ENCODE measurements at places on chromosomes 2 and 18.

DNA sequence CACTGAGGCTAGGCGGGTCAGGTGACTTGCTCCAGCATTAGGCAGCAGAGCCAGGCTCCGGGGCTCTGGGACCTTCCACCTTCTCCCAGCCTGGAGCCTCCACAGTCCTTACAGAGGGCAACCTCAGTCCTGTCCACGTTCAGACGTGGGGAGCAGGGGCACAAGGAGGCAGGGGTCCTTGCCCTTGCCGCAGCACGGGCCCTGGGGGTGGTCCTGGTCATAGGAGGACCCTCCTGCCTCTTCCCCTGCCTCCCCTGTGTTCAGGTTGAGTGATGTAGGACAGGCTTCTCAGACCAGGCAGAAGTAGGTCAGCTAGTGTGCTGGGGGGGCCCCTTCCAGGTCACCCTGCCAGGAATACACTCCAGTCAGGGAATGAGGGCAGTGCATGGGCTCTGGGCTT is 5.4 kb upstream of the ARHGEF4 start:
- no peak for DNase-seq

GRCh38 chr2:216724190-216724589 is 28.8 kb upstream of the IGFBP5 start:
- DNase-seq: no peak

DNA sequence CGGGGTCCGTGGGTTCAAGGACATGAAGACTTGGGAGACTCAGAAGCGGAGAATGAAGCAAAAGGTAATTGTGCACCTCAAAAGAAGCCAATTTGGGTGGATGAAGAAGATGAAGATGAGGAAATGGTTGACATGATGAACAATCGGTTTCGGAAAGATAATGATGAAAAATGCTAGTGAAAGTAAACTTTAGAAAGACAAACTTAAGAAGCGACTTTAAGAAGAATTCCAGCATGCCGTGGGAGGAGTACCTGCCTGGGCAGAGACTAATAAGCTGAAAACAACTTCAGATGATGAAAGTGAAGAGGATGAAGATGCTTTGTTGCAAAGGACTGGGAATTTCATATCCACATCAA is 43.5 kb downstream of the PSTPIP2 start:
- DNase-seq: no peak

- no peak for DNase-seq
Observed at GRCh38 chr2:222641336-222641735, 14.6 kb downstream of the FARSB start.

DNA sequence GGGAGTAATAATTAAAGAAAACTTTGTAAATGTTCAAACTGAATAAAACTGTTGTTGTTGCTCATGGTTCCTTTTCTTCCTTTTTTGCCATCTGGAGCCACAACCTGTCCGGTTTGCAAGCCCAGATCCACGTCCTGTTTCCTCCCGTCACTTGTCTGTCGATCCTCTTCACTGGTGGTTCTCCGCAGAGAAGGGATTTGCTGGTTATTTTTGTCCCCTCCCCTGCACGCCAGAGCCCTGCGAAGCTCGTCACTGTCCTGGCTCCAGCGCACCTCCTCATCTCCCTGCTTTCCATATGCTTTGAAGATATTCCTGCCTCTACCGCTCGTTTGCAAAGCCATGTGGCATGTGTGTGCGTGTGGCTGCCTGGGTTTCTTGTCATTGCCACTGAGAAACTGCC is 461.4 kb downstream of the RNF144A start:
- no peak for DNase-seq

GRCh38 chr2:99776906-99777646 is 287.3 kb upstream of the REV1 start:
- DNase-seq: no peak

DNA sequence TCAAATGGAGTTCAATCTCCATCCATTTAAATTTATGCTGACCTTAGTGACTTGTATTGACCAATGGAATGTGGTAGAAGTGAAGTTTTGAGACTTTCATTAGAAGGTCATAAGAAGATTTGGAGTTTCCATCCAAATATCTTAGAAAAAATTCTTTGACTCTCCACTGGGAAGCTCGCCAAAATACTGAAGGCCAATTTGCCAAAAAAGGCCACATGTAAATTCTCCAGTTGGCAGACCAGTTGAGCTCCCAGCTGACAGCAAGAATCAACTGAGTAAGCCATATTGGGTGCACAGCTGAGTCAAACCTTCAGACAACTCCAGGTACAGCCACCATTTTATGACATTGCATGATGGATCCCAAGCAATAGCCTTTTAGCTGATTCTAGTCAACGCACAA is 228.3 kb upstream of the SETBP1 start:
- no peak for DNase-seq

DNA sequence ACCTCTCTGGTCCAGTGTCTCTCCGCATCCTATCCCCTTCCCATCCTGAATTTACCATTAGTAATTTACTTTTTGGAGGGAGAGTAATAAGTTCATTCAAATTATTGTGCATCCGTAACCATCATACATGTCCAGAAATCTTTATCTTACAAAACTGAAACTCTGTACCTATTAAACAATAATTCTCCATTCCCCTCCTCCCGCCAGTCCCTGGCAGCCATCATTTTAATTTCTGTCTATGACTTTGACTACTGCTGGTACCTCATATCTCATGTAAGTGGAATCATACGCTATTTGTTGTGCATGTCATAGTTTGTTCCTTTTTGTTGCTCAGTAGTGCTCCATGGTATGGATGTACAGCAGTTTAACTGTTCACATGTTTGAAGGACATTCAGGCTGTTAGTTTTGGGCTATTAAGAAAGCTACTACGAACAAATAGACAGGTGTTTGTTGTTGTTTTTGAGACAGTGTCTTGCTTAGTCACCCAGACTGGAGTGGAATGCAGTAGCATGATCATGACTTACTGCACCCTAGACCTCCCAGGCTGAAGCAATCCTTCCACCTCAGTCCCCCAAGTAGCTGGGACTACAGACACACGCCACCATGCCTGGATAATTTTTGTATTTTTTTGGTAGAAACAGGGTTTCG is 2.0 kb downstream of the LIMS1 start:
- no peak for DNase-seq

GRCh38 chr2:232129483-232129882 is 168.0 kb downstream of the DIS3L2 start:
- DNase-seq: no peak

- DNase-seq: no peak
Observed at GRCh38 chr2:9332853-9333245, 90.5 kb downstream of the ITGB1BP1 start.

DNA sequence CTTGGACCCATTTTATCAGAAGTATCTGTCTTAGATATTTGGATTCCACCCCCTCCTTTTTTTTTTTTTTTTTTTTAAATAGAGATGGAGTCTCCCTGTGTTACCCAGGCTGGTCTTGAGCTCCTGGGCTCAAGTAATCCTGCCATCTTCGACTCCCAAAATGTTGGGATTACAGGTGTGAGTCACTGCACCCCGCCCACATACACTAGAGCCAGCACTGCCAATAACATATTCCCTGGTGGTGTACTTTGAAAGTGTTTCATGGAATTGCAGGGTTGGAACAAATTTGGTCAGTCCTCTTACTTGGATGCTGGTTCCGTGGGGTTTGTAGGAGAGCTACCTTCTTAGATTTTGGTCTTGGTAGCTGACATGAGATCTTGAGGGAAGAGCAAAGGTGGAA is 15.0 kb downstream of the PDCL3 start:
- DNase-seq: no peak

- no peak for DNase-seq
Observed at GRCh38 chr2:9230881-9231280, 24.3 kb downstream of the ASAP2 start.

DNA sequence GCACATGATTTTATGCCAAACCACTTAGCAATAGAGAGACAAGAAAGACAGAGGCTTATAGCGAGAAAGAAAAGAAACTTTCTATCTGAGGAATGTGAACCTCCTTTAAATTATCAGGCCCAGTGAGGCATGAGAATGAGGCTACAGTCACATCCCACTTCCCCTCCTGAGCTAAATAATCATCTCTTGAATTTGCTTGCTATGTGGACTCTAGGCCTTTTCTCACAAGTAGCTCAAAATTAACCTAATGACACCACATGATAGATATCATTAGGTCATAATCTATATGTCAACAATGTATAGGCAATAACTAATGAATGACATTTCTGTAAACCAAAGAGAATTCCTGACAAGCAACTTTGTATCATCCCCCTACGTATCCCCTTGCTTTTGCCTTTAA is 301.5 kb upstream of the MGAT5 start:
- no peak for DNase-seq

DNA sequence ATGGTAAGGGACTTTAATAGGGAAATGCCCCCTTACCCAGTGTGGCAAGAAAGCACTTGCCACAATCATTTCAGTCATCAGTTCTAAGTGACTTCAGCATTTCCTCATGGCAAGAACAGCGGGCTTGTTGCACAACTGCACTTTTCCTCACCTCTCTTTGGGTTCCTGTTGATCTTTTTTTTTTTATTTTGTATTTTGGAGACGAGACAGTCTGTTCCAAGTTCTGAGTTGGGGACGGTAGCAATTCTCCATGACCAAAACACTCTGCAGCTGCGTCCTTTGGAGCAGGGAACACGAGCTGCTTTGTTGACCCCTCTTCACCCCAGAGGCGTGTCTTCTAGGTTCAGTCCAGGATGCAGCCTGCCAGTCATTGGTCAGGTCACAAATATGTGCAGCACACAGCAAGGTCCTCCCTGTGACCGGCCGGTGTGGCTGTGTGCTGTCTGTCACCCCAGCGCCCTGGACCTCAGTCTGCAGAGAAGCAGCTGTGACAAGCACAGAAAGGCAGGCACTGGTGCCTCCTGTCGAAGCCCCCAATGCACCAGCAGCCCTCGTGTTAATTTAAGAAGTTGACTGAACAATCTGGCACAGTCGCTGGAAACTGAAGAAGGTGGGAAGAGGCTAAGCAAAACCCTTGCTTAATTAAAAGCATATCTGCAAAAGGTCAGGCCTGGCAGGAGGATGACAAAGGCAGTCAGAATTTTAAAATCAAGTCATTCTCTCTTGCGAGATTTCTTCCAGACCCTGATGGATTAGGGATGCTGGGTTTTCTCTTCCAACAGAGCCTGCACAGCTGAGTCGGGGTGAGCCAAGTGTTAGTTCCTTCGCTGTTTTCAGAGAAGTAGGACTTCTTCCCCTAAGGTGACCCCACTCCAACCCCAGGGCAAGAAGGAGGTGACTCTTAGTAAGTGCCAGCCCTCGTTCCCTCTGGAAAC is 96.7 kb upstream of the COPS8 start:
- DNase-seq: no peak

- DNase-seq: peak; percentile 37
Observed at GRCh38 chr18:22900558-22901238, 32.4 kb upstream of the RBBP8 start.

- no peak for DNase-seq
Observed at GRCh38 chr2:220437938-220438337, 810.5 kb downstream of the SLC4A3 start.

- no peak for DNase-seq
Observed at GRCh38 chr18:4208366-4208765, 246.7 kb downstream of the DLGAP1 start.

GRCh38 chr2:223932816-223933800 is 12.0 kb downstream of the WDFY1 start:
- no peak for DNase-seq

DNA sequence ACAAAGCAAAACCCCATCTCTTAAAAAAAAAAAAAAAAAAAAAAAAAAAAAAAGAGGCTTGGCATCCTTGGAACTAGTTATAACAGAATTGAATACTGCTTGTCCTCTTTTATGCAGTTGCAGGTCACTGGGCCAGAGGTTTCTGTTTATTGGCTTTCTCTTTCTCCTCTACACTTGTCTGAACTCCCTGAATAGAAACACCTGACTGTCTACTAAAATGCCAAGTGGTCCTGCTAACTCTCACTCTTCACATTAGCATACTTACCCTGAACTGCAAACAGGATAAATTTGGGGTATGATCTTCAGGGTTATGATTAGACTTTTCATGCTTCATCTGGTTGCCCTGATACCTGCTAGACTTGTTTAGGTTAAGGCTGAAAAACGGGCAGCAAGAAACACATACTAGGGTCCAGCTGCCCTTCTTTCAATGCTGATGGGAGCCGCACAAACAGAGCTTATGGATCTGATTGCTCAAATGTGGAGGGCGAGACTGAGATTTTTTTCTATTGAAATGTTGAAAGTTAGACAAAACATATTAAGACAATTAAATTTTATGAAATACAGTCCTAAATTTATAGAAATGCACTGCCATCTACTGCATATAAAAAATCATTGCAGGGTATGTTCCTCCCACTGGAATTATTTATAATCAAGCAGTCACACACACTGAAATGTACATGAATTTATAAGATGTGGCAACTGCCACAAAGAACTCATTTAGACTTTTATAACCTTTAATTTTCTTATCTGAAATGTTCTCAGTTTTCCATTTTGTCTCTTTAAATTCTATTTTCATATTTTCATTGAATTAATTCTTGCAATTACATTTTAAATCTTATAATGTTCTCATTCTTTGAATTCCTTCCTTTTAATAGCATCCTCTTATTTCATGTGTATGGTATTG is 40.8 kb downstream of the GTF3C3 start:
- no peak for DNase-seq

- no peak for DNase-seq
Observed at GRCh38 chr2:239321596-239322415, 79.0 kb downstream of the HDAC4 start.

- peak; percentile 37 for DNase-seq
Observed at GRCh38 chr18:34039201-34039600, 185.5 kb downstream of the NOL4 start.

GRCh38 chr2:85329181-85329651 is 1.4 kb upstream of the TGOLN2 start:
- DNase-seq: no peak

DNA sequence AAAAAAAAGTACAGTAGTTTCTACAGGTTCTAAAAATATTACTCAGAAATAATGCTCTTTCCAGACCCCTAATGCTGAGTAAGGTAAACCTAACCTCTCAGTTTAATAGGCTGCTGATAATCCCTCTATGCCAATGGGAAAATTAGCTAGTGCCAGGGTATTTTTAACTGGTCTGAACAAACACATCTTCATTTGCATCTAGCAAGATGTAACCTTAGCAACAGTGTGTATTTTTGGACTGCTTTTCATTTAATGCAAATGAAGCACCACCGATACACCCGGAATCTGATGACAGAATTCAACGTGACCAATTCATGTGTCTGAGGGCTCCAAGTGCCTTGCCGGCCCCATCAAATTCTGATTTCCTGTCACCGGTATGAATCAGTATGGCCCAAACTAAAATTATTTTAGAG is 47.4 kb upstream of the CYRIA start:
- DNase-seq: no peak

GRCh38 chr18:51134721-51135120 is 62.8 kb downstream of the MEX3C start:
- no peak for DNase-seq

GRCh38 chr2:18299423-18300212 is 260.8 kb downstream of the RDH14 start:
- peak; percentile 3 for DNase-seq

All from NCI-H2081 (cell line).